Ecto neural progenitor cell (in vitro differentiated cells): ENCODE measurements at places on chromosomes 5 and 9.
A peak's percentile ranks its signal among the peaks of the same experiment; 100 is the strongest.

- no peak for DNase-seq
Measured at GRCh38 chr9:89078860-89079259, 87.6 kb downstream of the S1PR3 start.

DNA sequence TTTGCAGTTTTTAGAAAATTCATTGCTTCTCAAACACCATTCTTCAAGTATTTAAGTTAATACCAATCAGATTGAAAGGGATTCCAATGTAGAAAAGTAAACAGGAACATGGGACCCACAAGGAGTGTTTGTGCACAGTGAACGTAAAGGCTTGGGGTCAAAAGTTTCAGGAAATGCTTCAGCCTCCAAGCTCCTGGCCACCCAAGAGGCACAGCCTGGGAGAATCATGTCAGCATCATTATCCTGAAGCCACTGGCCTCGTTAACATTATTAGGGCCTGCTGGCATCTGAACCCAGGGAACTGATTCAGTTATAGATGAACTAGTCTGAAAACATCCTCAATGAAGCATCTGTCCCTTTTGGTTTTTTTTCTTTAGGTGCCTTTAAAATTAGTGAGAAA is 122.9 kb downstream of the NXNL2 start:
- no peak for DNase-seq

DNA sequence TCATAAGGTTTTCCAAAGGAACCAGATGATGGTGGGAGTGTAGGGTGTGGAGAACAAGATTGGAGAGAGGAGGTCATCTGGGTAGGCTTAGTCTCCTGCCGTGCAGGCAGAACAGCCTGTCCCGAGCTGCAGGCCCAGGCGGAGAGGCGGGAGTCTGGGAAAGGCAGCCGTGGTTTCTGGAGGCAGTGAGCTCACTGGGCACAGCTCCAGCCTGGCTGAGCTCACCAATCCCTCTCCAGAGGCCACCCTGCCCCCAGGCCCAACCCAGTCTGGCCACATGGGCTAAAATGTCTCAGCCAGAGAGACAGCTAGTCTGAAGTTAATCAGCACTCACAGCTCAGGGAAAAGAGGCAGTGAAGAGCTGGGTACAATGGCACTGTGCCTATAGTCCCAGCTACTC is 12.3 kb downstream of the P4HA2 start:
- no peak for DNase-seq

DNA sequence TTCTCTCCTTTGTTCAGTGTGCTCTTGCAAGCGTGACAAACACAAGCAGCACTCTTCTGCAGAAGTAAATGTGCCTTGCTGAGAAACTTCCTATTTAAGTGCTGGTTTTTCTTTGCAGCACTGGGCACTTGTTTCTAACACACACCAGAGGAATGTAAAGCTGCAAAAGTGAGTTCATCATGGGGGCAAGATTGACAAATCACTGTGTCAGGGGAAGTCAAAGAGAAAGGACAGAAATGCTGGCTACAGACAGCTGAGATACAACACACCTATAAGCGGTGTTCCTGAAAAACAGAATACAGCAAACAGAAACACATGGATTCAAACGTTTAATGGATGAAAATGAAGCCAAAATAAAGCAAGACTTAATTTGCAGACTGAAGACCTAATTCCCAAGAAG is 19.6 kb downstream of the ROR2 start:
- peak; percentile 24 for DNase-seq

DNA sequence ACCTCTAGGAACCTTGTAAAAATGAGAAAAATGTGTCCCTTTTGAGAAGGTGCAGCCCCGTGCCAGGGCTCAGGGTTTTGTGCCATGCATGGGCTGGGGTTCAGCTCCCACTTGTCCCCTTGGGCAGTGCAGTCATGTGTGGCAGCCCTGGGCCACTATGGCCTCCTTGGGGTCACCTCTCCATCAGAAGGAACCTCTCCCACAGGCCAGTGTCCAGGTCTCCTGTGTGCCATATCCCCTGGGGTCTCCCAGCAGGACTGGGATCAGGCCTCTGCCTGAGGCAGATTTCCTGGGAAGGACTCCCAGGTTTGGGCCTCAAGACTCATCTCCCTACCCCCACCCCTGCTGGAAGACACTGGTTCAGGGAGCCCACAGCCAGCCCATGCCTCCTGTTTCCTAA is 189.1 kb downstream of the PAX5 start:
- DNase-seq = no peak

DNA sequence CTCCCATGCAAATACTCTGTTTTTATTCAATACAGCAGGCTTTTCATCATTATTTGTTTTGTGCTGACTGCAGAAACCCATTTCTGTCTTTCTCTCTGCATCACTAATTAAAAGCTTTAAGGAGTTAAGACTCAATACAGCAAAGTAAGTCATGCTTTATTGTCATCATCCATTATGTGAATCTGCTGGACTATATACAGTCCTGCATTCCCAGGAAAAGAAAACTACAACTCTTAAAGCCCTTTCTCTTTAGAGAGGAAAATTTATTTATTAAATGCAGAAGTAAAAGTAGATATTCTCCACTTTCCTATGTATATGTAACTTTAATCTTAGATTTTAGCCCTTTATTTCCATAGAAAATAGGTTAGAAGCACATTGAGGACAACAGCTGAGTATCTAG is 706.6 kb upstream of the RGMB start:
- no peak for DNase-seq

GRCh38 chr5:150488519-150489359 is 19.2 kb upstream of the NDST1 start:
- DNase-seq = no peak

DNA sequence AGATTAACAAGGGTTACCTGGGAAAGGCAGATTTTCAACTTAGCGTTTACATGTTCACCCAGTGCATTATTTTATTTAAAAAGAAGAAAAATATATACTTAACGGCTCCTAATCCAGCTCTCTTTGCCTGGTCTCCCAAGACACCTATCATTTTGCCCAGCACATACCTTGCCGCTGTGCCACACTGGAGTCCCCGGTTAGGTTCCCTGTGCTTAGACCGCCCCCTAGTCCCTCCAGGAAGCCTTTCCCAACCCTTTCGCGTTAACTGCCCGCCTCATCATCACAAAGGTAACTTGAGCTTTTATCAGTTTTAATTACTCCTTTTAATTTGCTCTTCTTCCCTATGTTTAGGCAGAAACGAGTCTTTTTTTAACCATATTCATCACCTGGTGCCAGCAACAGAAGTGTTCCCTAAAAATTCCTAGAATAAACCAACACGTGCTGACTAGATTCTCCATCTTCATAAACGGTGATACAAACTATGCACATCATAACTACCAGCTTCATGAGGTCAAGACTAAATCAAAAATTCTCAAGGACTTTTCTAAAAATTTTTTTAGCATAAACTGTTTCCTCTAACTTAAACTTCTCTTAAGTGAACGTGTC is 19.7 kb downstream of the DNAJA1 start:
- no peak for DNase-seq
